ENCODE measurements at places on chromosomes 1 and 21. TPM values are rescaled to one million over a fixed set of nuclear protein-coding genes. Genes with fewer than 3 reads are reported as not detected.

GRCh38 chr1:218266356-218266755 lies 18.7 kb upstream of the RRP15 start:
- H3K36me3 ChIP-seq: no peaks in the 10 kb centered on the region
- no peaks in the 10 kb centered on the region for H3K27me3 ChIP-seq
- no peak overlapping the region for H3K27ac ChIP-seq
- no peak for DNase-seq
- no peak overlapping the region for H3K4me3 ChIP-seq

DNA sequence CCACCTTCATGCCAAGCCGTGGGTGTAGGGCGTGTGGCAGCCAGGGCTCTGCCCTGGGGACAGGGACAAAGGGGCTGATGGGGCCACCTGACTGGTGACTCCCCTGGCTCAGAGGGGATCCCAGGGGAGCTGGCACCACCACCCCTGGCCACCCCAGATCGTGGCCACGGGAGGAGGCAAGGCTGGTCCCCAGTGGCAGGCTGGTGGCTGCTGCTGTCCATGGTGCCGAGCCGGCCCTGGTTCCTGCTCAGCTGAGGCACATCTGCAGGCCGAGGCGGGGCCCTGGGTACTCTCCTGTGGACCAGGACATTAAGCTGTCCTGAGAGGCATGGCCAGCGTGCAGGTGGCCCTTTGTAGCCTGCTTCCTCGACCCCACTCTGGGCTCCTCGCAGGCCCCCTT lies 6.5 kb downstream of the PLCH2 start:
- H3K4me1 ChIP-seq: no peaks in the 10 kb centered on the region
- H3K27ac ChIP-seq: no peak overlapping the region
- DNase-seq: no peak
- no peaks in the 10 kb centered on the region for H3K36me3 ChIP-seq
- no peak overlapping the region for H3K4me3 ChIP-seq
- no peaks in the 10 kb centered on the region for H3K27me3 ChIP-seq

DNA sequence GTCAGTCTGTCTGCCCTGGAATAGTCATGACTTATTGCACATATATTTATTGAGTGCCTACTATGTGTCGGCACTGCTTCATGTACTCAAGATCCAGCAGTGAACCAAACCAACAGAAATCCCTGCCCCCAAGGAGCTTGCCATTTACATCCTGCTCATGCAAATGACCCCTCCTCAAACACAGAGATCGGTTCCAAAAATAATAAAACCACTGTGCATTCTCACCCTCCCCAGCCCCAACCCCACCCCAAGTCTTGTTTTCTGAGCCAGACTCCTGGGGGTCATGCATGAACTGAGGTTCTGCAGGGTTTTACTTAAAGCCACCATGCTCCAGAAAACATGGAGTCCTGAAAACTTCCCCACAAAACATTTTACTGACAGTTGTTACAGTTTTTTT lies 61.9 kb downstream of the KIAA0040 start:
- H3K36me3 ChIP-seq: no peaks in the 10 kb centered on the region
- no peak overlapping the region for H3K4me3 ChIP-seq
- DNase-seq: no peak

DNA sequence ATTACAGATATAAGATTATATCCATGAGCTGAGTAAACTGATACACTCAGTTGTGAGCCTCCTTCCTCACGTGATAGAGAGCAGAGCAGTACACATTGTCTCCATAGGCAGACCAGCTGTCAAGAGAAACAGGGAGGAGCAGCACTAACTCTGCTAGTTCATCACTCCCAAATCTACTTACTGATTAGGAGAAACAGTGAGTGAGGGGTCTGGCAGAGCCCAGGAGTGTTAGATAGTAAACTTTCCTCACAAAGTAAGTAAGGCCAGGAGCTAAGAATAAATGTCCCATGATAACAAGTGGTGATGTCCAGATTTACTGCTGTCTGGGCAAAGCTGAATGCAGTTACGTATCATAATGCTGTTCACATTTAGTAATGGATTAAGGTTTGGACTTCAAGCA lies 168.6 kb upstream of the KCNK2 start:
- H3K36me3 ChIP-seq: no peaks in the 10 kb centered on the region
- no peak for DNase-seq
- no peaks in the 10 kb centered on the region for H3K27me3 ChIP-seq

DNA sequence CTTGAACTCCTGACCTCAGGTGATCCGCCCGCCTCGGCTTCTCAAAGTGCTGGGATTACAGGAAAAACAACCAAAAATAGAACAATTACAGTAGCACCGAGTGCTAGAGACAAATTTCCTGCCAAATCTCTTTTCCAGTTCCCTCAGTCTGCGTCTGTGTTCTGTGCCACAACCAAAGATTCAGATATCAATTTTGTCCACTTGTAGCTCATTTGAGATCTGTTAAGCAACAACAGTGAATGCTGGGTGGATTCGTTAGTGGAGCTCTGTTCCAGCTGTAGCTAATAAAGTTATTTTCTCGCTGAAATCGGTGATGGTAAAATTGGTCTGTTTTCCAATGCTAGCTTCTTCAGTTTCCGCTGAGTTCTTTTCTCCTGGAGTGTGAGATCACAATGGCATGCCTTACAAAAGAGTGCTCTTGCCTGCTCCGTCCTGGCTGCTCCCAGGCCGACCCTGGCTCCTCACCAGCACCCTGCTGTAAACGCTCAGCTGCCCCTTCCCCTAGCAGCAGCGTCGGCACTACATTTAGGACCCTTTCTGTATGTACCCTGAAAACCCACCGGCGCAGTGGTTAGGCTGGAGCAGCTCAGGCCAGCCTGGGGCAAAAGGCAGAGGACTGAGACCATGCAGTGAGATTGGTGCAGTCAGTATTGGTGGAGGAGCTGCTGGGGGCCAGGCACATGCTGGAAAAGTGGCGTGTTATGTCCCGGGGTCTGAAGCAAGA lies 395.4 kb downstream of the KIF26B start:
- no peak for DNase-seq
- H3K4me3 ChIP-seq: no peak overlapping the region
- no peaks in the 10 kb centered on the region for H3K36me3 ChIP-seq
- no peaks in the 10 kb centered on the region for H3K27me3 ChIP-seq
- no peak overlapping the region for H3K27ac ChIP-seq
- H3K4me1 ChIP-seq: no peaks in the 10 kb centered on the region

GRCh38 chr1:11499601-11500331 lies 20.8 kb downstream of the DISP3 start:
- H3K4me1 ChIP-seq: no peaks in the 10 kb centered on the region
- no peaks in the 10 kb centered on the region for H3K36me3 ChIP-seq
- no peak overlapping the region for H3K27ac ChIP-seq
- DNase-seq: no peak
- H3K27me3 ChIP-seq: peaks cover 23% of the 10 kb centered on the region
- no peak overlapping the region for H3K4me3 ChIP-seq

- peak within 1 kb of the TSS; percentile 55 for H3K4me3 ChIP-seq
- peak; percentile 78 for DNase-seq
- no peak within 1 kb of the TSS for H3K27ac ChIP-seq
- no peaks in the 10 kb centered on the region for H3K36me3 ChIP-seq
- H3K4me1 ChIP-seq: peaks cover 46% of the 10 kb centered on the region
- H3K27me3 ChIP-seq: peaks cover 47% of the 10 kb centered on the region
These were observed at the start of gene EFNA3 for GRCh38 chr1:155078469-155079209. Gene EFNA3, plus strand, starts transcription at chr1:155078837. Its CDS starts 105 bp downstream, at chr1:155078942.

DNA sequence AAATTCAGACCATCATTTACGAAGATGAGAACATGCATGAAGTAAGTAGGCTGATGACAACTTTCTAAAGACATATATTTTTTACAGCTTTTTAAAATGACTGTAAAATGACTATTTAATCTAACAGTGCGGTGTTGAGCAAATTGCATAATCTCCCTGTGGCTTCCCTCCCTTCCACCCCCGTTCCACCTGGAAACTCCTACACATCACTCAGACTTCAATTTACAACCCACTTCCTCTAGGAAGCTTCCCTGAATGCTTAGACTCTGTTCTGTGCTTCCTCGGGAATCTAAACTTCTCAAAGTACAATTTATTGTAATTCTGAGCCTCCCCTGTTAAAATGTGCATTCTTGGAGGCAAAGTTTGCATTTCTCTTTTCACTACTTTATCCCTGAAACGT lies 354.9 kb downstream of the DPYD start:
- peaks cover 9% of the 10 kb centered on the region for H3K36me3 ChIP-seq
- no peaks in the 10 kb centered on the region for H3K27me3 ChIP-seq
- no peak overlapping the region for H3K4me3 ChIP-seq
- H3K4me1 ChIP-seq: no peaks in the 10 kb centered on the region
- no peak overlapping the region for H3K27ac ChIP-seq
- DNase-seq: no peak

- H3K4me3 ChIP-seq: no peak overlapping the region
- H3K27ac ChIP-seq: no peak overlapping the region
- no peaks in the 10 kb centered on the region for H3K27me3 ChIP-seq
- DNase-seq: no peak
- H3K4me1 ChIP-seq: no peaks in the 10 kb centered on the region
These were observed 406.7 kb downstream of the NTNG1 start for GRCh38 chr1:107547363-107548155.

CAPN9 gene
- 26.6 TPM for total RNA-seq
